GM23338 (cell line): ENCODE measurements at places on chromosomes 3 and 15. TPM values are rescaled to one million over a fixed set of nuclear protein-coding genes. Genes with fewer than 3 reads are reported as not detected.

SUSD5 gene
- polyA plus RNA-seq: 1.1 and 1.4 TPM in 2 replicates

TTLL13 gene
- polyA plus RNA-seq: not detected in 2 replicates

SOX14 gene
- 0.39 TPM in 1 of 2 replicates, not detected in the other for polyA plus RNA-seq

MORC1 gene
- not detected in 2 replicates for polyA plus RNA-seq

MYRIP gene
- polyA plus RNA-seq: 1.5 TPM in 2 replicates

DNA sequence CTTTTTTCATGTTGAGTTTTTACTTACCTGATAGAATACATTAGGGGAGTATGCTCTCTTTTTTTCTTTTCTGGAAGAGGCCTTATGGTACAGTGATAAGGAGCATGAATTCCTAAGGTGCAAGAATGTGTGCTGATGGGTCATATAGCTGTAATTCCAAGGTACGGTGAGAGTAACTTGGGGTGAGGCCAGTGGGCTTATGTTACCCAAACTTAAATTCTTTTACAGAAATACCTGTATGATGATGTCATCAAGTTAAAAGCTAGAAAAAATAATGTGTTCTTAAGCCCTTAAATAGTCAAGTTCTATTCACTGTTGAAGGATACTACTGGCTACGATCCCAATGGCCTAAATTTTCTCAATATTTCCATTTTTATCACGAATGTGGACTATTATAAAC, 111.2 kb downstream of the GMPS start:
- no peak for DNase-seq

GRCh38 chr3:30292192-30292893, 314.1 kb upstream of the TGFBR2 start:
- DNase-seq: no peak

DNA sequence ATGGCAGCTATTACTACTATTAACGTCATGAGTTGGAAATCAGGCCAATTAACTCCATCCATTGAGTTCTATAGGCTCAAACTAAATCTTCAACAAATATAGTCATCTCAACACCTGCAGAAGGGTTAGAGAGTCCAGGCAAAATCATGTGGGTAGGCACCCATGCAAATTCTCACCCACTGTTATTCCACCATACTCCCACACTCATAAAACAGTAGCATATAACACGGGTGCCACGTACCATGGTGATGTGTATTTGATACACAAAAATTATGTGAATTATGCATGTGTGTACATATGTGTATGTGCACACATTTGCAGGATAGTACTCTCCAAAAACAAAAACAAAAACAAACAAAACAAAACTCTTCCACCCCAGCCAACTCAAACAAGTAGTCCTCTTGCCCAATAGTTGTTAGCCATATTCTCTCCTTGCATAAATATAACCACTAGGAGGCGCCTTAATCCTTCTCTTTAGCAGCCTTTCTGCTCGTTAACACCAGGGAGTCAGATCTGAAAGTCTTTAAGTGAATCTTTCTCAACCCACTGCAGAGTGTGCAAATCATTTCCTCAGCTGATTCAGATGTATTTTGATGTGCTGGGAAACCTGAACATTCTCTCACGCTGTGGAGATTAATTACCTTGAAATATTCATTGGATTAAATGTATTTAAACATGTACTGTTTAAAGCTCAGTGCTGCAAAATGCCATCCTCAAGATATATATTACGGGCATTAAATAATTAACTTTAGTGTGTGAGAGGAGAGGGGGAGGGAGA, 38.0 kb upstream of the COPB2 start:
- peak; percentile 94 for DNase-seq

DNA sequence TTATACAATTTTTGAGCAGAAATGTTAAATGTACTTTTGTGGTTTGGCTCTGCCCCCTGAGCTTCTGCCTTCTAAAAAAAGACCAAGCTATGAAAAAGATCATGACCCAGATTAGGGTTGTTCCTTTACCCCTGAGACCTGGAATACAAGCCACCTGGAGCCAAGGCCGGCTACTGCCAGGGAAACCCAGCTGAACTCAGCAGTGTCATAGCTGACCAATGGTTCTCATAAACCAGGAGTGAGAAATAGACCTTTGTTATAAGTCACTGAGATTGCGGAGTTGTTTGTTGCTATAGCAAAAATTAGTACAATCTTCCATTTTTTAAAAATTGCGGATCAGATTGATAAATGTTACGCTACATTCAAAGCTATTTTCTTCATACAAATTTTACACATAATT, 1261.7 kb downstream of the ROBO1 start:
- DNase-seq: no peak

GRCh38 chr3:36615861-36616260, 148.5 kb downstream of the DCLK3 start:
- no peak for DNase-seq

DNA sequence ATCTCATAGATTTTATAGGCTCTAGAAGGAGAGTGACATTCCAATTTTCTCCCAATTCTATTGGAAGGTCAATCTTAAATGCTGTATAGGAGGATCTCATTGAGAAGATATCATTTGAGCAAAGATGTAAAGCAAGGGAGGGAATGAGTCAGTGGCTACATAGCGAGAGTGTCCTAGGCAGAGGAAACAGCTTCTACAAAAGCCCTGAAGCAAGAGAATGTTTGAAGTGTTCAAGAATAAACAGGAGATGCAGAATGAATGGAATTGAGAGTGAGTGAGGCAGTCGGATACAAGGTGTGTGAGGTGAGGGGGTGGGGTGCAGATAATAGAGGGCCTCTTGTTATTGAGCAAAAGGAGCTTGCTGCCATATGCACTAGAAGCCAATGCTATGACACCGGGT, 545.9 kb downstream of the IGSF11 start:
- no peak for DNase-seq

DNA sequence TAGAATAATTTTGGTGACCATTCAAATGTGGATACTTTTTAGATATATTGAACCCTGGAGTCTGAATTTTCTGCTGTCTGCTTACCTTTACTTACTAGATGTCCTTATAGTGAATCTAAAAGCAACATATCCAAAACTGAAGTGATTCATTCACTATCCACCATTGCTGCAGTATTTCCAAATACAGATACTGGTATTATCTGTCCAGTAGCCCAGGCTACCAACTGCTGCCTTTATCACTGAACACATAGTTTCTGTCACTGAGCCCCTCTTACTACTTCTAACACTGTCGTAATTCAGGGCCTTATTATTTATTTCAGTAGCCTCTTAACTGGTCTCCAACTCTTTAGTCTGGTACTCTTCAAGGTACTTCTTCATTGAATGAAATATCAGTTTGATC, 49.2 kb downstream of the SLMAP start:
- no peak for DNase-seq

DNA sequence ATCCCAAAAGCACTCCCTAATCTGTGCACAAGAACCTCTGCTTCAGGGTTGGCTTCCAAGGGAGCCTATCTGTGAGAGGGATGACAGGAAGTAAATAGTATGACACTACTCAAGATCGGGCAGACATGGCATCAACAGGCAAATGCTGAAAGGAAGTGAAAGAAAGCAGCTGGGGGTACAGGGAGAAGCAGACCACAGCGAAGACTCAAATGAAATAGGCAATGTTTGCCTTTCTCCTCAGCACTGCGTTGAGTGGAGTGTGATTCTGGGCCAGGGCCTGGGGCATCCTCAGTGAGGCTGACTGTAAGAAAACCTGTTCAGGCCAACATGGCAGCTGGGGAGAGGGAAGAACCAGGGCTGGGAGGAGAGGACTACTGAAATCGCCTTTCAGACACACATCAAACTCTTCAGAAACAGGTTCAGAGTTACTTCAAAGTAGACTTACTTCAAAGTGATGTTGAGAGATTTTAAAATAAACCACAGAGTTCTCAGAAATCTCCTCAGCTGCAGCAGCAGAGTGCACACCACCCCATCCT, 96.6 kb downstream of the SLC9A9 start:
- no peak for DNase-seq

DNA sequence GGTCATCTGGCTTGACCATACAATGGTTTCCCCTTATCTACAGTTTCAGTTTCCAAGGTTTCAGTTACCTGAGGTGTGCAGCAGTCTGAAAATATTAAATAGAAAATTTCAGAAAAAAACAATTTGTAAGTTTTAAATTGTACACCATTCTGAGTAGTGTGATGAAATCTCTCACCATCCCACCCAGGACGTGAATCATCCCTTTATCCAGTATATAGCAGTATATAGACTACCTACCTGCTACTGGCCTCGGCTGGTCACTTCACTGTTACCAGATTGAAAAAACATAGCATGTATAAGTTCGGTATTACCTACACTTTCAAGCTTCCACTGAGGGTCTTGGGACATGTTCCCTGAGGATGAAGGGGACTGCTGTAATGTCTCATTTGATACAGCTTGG, 12.0 kb downstream of the ARIH1 start:
- no peak for DNase-seq
